Activated naive CD4-positive, alpha-beta T cell treated with anti-CD3 and anti-CD28 coated beads, Interleukin-2, amount 10 ng/mL, durations not matched to agents 7 days and 5 days (primary cell): ENCODE measurements at places on chromosomes 2 and 18.

GRCh38 chr2:231369580-231370428 lies 25.7 kb upstream of the B3GNT7 start:
- no peak for DNase-seq

DNA sequence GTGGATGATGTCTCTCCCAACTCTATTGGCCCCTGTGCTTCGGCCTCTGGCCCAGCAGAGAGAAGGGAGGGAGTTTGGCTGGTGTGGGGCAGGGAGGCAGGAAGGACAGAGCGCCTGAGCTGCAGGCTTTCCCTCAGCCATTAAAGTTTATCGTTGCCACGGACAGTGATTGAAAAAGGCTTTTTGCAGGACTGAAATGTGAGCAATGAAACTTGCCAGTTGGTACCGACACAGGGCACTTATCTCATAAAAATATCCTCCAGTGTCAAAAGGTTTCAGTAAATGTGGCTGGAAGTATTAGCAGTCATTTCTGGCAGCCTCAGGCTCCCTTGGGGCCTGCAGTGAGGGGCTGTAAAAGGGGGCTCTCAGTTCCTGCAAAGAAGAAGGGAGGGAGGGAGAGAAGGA lies 169.2 kb downstream of the GLI2 start:
- no peak for DNase-seq

GRCh38 chr2:161177969-161178368 lies 17.7 kb downstream of the TANK start:
- DNase-seq: no peak

DNA sequence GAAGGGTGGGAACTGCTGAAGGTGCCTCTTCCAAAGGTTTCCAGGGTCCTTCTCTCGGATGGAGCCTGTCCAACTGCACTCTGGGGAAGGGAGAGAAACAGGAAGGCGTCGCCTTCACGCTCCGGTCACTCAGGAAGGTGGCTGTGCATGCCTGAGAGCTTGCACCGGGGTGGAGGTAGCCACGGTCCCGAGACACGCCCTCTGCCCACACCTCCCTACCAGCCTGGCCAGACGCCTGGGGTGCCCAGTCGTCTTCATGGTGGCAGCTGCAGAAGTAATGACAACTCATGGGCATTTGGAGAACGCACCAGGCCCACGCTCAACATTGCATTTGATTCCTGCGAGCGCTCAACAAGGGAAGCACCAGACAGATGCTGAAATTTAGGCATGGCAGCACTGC lies 59.9 kb downstream of the ADNP2 start:
- no peak for DNase-seq

GRCh38 chr2:108612514-108613183 lies 78.4 kb downstream of the LIMS1 start:
- peak; percentile 52 for DNase-seq

DNA sequence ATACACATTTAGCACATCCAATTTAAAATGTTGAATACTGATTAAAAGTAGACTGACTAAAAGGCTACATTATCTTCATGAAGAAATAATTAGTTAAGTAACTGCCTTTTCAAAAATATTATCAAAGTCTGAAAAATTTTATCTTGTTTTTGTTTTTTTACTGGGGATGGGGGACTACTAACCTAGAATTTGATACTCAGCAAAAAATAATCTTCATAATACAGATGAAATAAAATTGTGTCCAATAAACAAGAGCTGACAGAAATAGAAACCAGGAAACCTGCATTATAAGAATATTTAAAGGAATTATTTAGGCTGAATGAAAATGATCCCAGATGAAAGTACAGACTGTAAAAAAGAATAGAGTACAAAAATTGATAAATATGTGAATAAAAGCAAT lies 200.7 kb upstream of the RGPD4 start:
- DNase-seq: no peak

DNA sequence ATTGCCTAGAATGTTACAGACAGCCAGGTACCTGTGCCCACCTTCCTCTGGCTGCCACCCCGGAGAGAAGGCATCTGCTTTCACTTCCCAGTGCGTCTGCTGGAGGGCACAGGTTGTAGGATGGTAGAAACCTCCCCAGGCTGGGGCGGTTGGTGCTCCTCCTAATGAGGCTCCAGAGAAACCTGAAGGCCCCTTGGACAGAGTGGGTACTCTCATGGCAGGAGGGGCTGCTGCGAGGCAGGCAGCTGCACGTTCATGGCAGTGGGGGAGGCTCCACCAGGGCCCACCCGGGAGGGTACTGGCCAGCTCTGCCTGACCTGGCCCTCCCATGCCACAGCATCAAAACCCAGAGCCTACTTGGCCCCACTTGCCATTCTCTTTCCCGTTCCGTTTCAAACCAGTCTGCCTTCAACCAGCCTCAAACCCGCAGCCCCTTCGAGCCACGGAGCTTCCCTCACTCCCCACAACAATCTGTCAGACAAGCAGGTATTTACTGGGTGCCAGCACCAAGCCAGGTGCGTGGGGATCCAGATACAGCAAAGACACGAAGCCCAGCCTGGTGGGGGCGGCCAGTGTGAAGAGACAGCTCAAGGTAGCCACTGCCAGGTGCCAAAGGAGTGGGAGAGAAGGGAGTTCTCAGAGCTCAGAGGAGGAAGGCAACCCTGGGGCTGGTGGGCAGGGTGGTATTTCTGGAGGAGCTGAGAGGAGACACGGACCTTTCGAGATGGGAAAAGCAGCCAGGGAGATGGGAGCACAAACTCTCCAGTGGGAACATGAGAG lies 229.6 kb downstream of the LOXHD1 start:
- no peak for DNase-seq
